Large intestine (tissue), 12 donors: ENCODE measurements at places on chromosomes 5 and 9.

DNA sequence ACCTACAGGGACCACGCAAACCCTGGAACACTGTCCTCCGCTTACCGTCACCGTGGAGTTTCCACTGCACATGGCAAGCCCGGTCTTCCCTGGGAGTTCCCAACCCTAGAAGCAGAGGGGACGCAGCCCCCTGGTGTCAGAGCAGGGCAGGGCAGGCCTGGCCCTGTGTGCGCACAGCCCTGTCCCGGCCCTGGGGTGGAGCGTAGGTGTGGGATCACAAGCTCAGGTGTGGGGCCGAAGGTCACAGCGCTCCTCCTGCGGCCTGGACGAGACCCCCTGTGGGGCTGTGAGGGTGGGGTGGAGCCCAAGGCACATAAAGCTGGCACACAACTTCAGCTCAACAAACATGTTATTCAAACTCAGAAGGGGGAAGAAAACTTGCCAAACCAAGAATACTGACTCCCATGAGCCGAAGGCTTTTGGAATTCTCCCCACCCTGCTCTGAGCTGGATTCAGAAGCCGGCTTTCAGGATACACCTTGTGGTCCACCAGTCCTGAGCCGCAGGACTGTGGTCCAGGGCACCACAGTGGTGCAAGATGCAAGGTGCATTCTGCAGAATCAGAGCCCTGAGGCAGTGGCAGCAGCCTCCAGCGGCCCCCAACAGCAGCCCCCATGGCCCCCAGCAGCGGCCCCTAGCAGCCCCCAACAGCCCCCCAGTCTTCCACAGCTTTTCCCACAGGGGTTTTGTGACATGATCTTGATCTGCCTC, 11.8 kb upstream of the EXOC3 start:
- H3K27me3 ChIP-seq, result no peaks in the 10 kb centered on the region
- no peaks in the 10 kb centered on the region for H3K36me3 ChIP-seq
- H3K4me3 ChIP-seq, result no peak overlapping the region

DNA sequence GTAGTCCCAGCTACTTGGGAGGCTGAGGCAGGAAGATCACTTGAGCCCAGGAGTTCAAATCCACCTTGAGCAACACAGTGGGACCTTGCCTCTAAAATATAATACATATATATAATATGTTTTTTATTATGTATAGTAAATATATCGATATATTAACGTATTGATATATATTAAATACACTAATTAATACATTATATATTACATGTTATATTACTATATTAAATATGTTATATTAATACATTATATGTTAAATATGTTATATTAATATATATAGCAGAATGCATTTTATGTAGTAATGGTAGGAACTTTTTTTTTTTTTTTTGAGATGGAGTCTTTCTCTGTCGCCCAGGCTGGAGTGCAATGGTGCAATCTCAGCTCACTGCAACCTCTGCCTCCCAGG, 18.1 kb upstream of the BNC2 start:
- no peaks in the 10 kb centered on the region for H3K4me1 ChIP-seq
- no peak overlapping the region for H3K27ac ChIP-seq
- no peak for DNase-seq

GRCh38 chr9:13487071-13487470, 207.6 kb upstream of the MPDZ start:
- H3K36me3 ChIP-seq, result no peaks in the 10 kb centered on the region
- H3K27me3 ChIP-seq, result no peaks in the 10 kb centered on the region
- no peak overlapping the region for H3K27ac ChIP-seq
- H3K4me3 ChIP-seq, result no peak overlapping the region

GRCh38 chr5:160342413-160342941, 27.9 kb downstream of the C1QTNF2 start:
- no peaks in the 10 kb centered on the region for H3K27me3 ChIP-seq
- peaks cover 11% of the 10 kb centered on the region for H3K4me1 ChIP-seq
- no peak overlapping the region for H3K27ac ChIP-seq
- H3K4me3 ChIP-seq, result no peak overlapping the region

DNA sequence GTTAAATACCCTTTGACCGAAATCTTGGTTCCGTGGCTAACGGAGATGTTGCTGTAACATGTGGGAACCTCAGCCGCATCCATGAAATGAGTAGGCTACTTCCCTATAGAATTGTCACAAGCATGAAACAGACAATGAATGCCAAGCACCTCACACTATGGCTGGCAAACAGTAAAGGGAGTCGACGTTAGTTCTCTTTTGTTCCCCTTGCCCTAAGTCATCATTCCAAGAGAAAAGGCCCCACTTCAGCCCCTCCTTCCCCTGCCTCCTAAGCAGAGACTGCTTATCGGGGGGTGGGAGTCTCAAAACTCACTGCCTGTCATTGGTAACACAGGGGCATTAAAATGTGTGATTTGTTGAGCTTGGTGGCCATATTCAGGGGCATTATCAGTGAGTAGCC, 159.6 kb downstream of the MAPKAP1 start:
- H3K4me1 ChIP-seq, result peaks cover 4% of the 10 kb centered on the region
- no peaks in the 10 kb centered on the region for H3K27me3 ChIP-seq
- no peak overlapping the region for H3K4me3 ChIP-seq
- H3K36me3 ChIP-seq, result peaks cover 7% of the 10 kb centered on the region
- no peak overlapping the region for H3K27ac ChIP-seq
- no peak for DNase-seq

DNA sequence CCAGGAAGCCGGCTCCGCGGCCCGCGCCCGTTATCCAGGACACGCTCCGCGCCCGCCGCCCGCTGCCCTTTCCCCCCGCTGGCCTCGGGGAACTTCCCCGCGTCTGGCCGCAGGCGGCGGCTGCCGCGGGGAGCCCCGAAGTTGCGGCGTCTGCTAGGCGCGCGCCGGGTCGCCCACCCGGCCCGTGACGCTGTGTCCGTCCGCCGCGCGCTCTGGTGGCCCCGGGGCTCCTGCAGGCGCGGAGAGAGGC, 621 bp upstream of the GCNT4 start:
- peak overlapping the region; percentile 88 for H3K27ac ChIP-seq
- no peaks in the 10 kb centered on the region for H3K27me3 ChIP-seq
- H3K36me3 ChIP-seq, result peaks cover 3% of the 10 kb centered on the region
- H3K4me1 ChIP-seq, result peaks cover 36% of the 10 kb centered on the region
- H3K4me3 ChIP-seq, result peak overlapping the region; percentile 74
- no peak for DNase-seq

DNA sequence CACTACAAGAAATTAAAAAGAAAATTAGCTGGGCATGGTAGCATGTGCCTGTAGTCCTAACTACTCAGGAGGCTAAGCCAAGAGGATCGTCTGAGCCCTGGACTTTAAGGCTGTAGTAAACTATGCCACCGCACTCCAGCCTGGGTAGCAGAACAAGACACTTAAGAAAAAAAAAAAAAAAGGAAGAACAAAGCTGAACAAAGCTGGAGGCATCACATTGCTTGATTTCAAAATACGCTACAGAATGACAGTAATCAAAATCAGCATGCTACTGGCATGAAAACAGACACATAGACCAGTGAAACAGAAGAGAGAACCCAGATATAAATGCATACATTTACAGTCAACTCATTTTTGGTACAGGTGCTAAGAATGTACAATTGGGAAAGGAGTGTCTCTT, 14.5 kb upstream of the OTULIN start:
- no peak overlapping the region for H3K4me3 ChIP-seq
- no peaks in the 10 kb centered on the region for H3K36me3 ChIP-seq
- H3K4me1 ChIP-seq, result no peaks in the 10 kb centered on the region

GRCh38 chr9:19781240-19781639, 7.6 kb downstream of the SLC24A2 start:
- H3K36me3 ChIP-seq, result no peaks in the 10 kb centered on the region
- peaks cover 2% of the 10 kb centered on the region for H3K27me3 ChIP-seq
- DNase-seq, result no peak
- no peak overlapping the region for H3K4me3 ChIP-seq
- no peak overlapping the region for H3K27ac ChIP-seq

DNA sequence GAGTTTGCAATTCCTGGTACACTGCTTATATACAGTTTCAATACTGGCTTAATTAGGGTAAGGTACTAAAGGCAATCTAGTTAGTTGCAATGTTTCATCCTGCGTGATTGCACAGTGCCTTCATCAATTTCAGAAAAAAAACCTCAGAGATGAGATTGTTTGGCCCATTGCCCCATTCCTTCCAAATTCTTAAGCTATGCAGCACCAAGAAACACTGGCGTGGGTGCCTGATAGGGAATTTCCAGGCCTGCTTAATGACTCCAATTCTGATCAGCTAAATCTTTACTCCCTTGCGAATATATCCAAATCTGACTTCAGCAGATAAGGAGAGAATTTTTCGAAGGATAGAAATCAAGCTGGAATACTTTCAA, 35.9 kb upstream of the GAS1 start:
- no peaks in the 10 kb centered on the region for H3K4me1 ChIP-seq
- DNase-seq, result no peak
- no peaks in the 10 kb centered on the region for H3K27me3 ChIP-seq
- no peak overlapping the region for H3K4me3 ChIP-seq

- no peaks in the 10 kb centered on the region for H3K27me3 ChIP-seq
- DNase-seq, result peak; percentile 75
- no peak overlapping the region for H3K4me3 ChIP-seq
- H3K4me1 ChIP-seq, result peaks cover 17% of the 10 kb centered on the region
Measured at GRCh38 chr5:35237580-35238376, 7.5 kb upstream of the PRLR start.

DNA sequence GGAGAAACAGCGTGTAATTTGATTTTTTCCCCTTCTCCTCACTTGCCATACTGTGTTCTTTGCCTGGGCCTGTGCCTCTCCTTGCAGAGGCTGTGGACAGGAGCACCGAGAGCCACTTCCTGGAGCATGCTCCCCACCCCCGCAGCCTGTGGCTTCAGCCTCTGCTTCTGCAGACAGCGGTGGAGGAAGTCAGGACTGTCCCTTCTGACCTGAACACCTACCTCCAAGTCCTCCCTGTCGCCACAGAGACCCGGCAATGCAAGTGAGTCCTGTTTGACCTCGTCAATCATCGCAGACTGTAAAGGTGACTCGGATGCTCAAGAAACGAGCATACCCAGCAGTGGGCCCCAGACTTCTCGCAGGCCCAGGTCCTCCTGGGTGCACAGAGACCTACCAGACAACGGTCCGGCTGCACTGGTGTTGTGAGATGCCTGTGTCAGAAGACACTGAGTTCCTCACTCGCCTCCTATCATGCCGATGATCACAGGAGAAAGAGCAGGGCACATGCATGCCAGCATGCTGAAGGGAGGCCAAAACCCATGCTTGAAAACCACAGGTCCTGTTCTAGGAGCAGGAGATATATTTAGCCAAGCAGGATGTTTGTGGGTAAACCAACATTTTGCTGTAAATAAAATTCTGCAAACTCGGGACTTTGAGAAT, 198.8 kb downstream of the AUH start:
- H3K4me3 ChIP-seq, result no peak overlapping the region
- H3K27ac ChIP-seq, result no peak overlapping the region
- H3K4me1 ChIP-seq, result peaks cover 47% of the 10 kb centered on the region
- H3K27me3 ChIP-seq, result no peaks in the 10 kb centered on the region
- peak; percentile 30 for DNase-seq

GRCh38 chr5:57298295-57298984, 124.6 kb downstream of the GPBP1 start:
- peak; percentile 82 for DNase-seq
- H3K27me3 ChIP-seq, result no peaks in the 10 kb centered on the region

- H3K27me3 ChIP-seq, result no peaks in the 10 kb centered on the region
- H3K4me3 ChIP-seq, result no peak overlapping the region
Measured at GRCh38 chr5:157917899-157918809, 59.2 kb upstream of the CLINT1 start.

DNA sequence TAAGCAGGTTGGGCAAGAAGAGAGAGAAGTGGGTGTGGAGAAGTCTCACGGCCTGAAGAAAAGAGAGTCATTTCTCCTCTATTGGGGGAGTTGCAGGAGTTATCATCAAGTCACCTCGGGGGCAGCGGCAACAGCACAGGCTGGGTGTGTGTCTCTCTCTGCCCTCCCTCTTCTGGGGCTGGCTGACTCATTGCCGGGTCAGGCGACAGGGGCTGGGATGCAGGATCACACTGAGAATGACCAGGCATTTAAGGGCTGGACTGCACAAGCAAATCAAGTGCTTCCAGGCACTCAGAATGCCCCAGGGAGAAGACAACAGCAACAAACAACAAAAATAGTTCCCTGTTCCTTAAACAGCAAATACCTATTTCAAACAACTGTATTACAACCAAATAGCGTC, 6.3 kb upstream of the EQTN start:
- H3K4me3 ChIP-seq, result no peak overlapping the region
- no peaks in the 10 kb centered on the region for H3K4me1 ChIP-seq
- H3K27ac ChIP-seq, result no peak overlapping the region
- no peak for DNase-seq
- H3K27me3 ChIP-seq, result no peaks in the 10 kb centered on the region

DNA sequence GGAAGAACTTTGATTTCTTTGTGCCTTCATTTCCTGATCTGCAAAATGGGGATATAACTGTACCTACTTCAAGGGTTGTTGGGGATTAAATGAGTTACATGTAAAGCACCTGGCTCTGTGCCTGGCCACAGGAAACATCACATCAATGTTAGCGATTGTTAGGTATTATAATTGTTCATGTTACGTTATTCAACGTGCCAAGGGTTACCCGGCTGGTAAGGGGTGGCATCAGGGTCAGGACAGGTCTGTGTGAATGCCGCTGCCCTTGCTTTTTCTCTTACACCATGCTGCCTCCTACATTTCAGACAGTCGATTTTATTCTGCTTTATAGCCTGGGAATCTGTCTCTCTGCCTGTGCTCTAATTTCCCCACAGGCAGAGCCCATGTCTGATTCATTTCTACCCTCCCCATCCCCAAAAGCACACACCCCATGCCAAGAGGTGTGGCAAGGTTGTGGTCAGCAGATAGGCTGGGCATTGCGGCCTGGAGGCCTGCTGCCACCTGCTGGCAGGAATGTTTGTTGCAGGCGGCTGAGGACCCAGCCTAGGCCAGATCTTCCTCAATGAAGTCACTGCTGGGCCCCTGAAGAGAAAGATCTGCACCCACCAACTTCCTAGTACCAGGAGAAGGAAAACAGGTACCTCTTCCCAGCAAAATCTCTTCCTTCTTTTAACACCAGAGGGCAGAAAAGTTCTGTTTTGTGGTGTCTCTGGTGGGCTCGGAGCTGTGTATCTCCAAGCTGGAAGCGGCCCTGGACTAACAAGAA, 5.3 kb downstream of the ANKS6 start:
- peaks cover 33% of the 10 kb centered on the region for H3K4me1 ChIP-seq
- DNase-seq, result peak; percentile 85
- H3K27ac ChIP-seq, result peak overlapping the region; percentile 69

DNA sequence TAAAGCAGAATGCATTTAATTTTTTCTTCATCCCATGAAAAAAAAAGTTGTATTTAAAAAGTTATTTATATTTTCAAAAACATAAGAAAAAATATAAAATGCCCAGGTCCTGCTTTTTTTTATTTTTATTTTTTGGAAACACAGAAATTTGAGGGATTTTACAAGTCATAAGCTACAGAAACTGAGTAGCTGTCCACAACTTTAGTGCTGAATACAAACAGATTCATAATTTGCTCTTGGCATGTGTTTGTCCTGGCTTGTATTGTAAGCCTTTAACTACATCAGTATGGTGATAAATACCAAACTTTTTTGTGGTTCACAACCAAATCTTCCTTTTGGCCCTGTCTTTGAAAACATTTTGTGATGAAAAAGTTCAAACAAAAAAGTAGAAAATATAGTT, 7.5 kb upstream of the PLCXD3 start:
- DNase-seq, result no peak
- no peaks in the 10 kb centered on the region for H3K36me3 ChIP-seq
- no peaks in the 10 kb centered on the region for H3K4me1 ChIP-seq
- no peak overlapping the region for H3K27ac ChIP-seq
- H3K4me3 ChIP-seq, result no peak overlapping the region
